ENCODE measurements at places on chromosomes 7 and 10.

DNA sequence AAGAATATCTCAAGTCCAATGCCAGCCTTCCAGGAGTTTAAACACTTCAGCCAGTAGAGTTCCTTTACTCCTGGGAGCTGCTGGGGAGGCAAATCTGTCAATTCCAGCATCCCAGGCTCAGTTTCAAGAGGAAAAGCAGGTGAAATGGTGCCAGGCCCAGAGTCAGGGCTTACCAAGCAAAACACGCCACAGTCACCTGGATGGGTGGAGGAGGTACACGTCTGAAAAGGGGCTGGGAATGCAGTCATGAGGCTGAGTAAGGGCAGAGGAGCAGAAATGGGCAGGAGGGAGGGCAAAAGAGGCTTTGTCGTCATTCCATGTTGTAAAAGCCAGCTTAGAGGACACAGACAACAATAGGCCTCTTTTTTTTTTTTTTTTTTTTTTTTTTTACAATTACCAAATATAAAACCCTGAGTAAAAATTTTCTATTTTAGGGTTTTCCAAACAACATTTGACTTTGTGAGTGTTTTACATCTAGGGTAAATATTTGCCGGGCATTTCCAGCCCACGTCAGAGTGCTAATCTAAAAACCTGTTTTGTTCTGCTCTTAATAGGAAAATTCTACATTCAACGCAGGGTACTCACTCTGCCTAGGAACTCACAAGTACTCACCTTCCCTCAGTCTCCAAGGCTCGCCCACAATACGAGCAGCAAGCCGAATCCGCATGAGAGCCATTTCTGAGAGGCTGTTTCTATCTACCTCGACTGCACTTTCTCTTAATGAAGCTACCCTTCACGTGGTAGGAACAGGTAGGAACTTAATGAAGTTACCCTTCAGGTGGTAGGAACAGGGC is 21.2 kb downstream of the GFRA1 start:
- no peak for DNase-seq

DNA sequence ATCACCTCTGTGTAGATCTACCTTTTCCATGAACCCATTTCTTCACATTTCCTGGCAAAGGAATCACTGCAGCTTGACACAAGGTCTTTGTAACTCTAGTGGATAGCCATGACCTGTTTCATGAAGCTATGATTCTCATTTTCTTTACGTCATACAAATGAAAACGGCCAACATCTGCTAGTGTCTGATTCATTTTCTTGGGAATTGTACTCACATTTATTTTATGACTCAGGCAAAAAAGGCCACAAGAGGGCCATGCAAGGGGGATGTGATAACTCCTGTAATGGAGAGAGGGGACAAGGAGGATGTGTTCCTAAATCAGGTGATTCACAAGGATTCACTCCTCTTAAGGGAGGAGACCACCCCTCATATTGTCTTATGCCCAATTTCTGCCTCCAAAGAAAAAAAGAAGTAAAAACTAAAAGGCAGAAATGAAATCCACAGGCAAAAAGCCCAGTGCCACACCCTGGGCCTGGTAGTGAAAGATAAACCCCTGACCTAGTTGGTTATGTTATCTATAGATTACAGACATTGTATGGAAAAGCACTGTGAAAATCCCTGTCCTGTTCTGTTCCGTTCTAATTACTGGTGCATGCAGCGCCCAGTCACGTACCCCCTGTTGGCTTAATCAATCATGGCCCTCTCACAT is 249.9 kb downstream of the IPMK start:
- no peak for DNase-seq

DNA sequence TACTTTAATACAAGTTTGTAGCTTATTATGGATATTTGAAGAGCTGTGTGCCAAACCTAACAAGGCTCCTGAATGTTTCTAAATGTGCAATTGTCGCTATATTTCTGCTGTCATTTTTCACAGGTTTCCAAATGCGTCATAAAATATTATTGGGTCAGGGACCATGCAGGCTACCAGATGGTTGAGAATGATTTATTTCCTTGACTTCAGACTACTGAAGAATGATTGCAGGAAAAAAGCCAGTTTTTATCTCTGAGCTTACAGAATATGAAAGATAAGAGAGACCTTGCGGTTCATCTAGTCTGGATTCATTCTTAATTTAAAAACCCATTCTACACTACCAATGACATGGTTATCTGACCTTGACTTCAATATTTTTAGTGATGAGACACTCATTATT is 55.2 kb downstream of the TSPAN12 start:
- no peak for DNase-seq

DNA sequence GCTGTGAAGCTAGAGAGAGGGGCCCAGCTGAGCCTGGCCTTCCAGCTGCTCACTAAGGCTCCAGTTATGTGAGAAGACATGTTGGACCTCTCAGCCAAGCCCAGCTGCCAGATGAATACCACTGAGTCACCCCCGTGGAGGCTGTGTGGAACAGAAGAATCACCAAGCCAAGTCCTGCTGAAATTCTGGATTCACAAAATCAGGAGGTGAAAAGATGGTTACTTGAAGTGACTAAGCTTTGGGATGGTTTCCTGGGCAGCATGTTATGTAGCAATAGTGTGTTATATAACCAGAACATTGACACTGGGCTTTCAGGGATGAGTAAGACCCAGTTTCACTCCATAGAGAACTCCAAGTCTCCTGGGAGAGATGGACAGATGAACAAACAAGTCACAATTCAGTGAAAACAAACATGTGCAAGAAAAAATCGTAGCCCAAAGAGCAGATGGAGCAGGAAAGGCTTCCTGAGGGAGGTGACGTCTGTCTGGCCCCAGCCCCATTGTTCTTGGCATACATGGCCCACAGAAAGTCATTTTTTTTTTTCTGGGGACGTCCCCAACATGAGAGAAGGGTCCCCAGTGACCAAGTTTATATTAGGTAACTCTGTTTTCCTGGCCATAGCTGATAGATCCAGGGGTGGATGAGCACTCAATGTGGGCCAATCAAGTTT is 64.1 kb upstream of the PDZD8 start:
- no peak for DNase-seq

GRCh38 chr10:122658356-122659049 is 41.1 kb downstream of the C10orf120 start:
- DNase-seq = no peak

DNA sequence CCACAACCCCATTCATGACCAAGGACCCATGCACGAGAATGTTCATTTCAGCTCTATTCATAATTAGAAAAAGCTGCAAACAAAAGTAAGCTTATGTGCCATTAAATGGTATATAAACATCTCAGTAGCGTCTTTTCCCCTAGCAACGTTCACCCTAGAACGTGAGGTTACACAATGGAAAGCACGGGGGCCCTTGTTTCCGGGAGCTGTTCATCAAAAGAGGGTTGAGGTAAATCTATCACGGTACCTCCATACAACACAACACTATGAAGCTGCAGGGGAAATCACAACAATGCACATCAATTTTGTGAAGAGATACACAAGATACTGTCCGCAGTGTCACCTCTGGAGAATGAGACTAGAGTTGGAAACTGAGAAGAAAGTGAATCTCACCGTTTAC is 80.9 kb upstream of the DDC start:
- DNase-seq = no peak

DNA sequence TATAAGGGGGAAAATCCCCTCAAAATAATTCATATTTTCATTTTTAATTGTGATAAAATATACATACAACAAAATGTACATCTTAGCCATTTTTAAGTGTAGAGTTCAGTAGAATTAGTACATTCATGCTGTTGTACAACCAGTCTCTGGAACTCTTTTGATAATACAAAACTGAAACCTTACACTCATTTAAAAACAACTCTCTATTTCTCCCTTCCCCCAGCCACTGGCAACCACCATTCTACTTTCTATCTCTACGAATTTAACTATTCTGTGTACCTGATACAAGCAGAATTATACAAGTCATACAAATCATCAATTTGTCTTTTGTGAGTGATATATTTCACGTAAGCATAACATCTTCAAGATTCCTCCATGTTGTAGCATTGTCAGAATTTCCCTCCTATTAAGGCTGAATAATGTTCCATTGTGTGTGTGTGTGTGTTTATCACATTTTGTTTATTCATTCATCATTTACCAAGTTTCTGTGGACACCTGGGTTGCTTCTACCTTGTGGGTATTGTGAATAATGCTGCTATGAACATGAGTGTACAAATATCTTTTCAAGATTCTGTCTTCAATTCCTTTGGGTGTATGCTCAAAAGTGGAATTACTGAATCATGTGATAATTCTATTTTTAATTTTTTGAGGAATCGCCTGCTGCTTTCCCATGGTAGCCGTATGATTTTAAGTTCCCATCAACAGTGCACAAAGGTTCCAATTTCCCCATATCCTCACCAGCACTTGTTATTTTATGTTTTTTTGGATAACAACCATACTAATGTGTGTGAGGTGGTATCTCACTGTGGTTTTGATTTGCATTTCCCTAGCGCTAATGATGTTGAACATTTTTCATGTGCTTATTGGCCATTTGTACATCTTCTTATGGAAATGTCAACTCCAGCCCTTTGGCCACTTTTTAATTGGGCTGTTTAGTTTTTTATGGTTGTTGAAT is 4.7 kb upstream of the EBLN1 start:
- peak; percentile 51 for DNase-seq

DNA sequence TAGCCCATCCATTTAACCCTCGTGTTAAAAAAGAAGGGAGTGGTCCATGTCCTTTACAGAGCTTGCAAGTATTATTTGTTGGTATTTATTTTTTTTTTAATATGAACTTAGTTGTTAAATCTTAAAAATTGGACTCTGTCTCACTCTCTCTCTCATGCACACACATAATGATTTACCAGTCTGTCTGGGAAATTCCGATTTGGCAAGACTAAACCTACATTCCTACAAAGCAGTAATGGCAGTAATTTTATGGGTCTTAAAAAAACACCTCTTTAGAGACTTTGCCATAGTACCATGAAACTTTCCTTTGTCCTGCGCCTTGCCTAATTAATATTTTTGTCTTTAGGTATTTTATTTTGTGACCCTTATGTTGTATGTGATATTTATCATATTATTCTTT is 239.5 kb upstream of the PPP1R3A start:
- no peak for DNase-seq

- no peak for DNase-seq
Measured at GRCh38 chr7:152922318-152923081, 162.9 kb downstream of the ACTR3B start.

- no peak for DNase-seq
Measured at GRCh38 chr10:62540389-62540788, 166.2 kb downstream of the ZNF365 start.

DNA sequence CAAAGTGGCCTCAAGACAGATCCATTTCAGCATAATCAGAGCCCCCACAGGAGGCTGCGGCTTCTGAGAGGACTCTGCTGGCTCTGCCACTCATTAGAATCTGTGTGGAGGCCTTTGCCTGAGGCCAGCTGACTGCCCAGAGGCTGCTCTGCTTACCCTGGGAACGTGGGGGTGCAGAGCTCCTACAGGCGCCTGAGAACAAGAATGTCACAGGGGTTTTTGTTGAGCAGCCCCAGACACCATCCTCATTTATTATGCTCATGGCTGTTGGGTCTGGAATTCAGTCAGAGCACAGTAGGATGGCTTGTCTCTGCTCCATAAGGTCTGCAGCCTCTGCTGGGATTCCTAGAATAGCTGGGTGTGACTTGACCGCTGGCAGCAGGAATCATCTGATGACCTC is 101.8 kb upstream of the GDF10 start:
- no peak for DNase-seq

DNA sequence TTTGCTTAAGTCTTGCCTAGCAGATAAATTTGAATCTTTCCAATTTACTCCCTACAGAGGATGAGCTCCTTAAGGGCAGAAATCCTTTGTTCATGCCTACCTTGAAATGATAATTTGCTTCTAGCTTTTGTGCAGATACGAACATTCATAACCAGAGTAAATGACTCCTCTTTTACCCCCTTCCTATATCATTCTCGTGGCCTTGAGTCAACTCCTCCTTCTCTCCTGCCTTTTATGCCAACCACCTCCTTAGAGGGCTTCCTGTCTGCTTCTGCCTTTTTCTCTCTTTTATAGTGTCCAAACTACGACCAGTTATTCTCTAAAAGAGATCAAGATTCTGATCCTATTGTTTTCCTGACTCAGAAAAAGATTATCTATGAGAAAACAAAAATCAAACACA is 36.4 kb downstream of the MYPN start:
- peak; percentile 20 for DNase-seq

GRCh38 chr7:137873979-137874777 is 27.4 kb upstream of the DGKI start:
- DNase-seq = no peak

DNA sequence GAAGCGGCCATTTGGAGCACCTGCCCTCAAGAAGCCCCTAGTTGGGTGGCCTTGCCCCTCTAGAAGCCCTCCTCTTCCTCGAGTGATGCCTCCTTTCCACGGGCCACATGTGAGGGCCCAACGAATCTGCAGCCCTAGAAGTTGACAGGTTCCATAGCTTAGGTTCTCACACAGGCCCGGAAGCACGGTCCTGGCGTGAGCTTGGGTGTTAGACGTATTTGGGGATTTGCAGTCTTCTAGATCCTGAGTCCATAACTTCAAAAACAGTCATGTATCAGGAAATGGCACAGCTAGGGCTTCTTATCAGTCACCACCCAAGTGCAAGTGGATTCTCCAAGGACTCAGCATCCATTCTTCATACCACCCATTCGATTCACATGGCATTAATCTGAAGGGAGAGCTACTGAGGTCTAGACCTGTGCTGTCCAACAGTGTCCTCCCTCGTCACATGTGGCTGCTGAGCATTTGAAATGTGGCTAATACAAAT is 477 bp upstream of the FBXW4 start:
- DNase-seq = no peak

GRCh38 chr10:117476716-117477115 is 65.8 kb upstream of the EMX2 start:
- DNase-seq = no peak

GRCh38 chr7:50268990-50269389 is 35.5 kb upstream of the IKZF1 start:
- no peak for DNase-seq

DNA sequence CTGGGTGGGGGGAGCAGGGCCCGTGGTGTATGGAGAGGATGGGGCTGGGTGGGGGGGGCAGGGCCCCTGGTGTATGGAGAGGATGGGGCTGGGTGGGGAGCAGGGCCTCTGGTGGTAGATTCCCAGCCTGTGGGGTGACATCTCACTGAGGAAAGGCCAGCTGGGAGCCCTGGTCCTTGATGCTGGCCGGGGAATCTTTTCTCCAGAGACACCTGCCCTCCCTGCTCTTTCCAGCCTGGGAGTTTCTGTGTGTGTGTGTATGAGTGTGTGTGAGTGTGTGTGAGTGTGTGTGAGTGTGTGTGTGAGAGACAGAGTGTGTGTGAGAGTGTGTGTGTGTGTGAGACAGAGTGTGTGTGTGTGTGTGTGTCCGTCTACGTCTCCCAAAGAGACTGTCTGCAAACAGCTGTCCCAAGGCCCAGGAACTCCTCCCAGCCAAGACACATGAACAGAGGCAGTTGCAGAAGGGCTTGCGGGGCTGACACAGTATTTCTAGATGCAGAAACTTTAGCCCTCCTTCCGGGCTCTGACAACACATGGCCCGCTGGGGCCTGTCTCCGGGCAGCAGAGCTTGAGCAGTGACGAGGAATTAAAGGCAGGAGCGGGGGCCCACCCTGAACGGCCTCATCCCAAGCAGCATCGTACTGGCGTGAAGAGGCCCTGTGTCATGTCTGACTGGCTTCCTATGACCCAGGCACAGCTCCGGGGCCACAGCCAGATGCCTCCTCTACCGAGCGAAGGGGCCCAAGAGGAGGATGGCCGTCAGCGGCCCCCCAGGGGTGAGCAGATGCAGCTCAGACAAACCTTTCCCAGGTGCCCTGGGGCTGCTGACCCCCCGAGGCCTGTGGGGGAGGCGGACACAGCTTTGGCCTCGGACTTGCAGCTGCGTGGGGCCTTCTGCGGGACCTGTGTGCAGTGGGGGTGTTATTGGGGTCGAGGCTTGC is 24.3 kb downstream of the FAM20C start:
- DNase-seq = no peak

- no peak for DNase-seq
Measured at GRCh38 chr7:145183069-145183468, 347.2 kb upstream of the TPK1 start.

Measured in activated CD4-positive, alpha-beta T cell treated with anti-CD3 and anti-CD28 coated beads, Interleukin-2, amount 50 U/mL, for 16 hours (primary cell).